NCI-H2171 (cell line): ENCODE measurements at places on chromosomes 6 and 20.
A peak's percentile ranks its signal among the peaks of the same experiment; 100 is the strongest.

DNA sequence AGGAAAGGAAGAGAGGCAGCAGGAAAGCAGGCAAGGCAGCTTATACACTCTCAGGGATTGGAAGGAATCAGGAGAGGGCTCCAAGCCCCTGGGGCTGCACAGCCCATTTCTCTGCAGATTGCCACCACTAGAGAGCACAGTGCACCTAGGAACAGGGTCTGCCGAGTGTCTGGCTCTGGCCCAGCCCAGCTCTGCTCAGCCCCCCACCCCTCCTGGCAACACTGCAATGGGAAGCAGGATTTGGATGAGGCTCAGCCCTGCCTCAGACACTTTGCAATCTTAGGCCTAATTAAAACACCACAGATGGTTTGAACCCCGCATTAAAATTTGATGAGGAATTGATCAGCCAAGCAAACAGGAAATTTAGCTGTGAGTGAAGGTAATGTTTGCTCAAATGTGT, 252.7 kb downstream of the DHX35 start:
- DNase-seq: peak; percentile 9

- DNase-seq: no peak
Observed at GRCh38 chr20:48999890-49000870, 45.9 kb upstream of the CSE1L start.

- DNase-seq: no peak
Observed at GRCh38 chr6:105995391-105995865, 90.7 kb upstream of the PRDM1 start.

- DNase-seq: no peak
Observed at GRCh38 chr20:10739566-10739965, 65.8 kb upstream of the JAG1 start.

DNA sequence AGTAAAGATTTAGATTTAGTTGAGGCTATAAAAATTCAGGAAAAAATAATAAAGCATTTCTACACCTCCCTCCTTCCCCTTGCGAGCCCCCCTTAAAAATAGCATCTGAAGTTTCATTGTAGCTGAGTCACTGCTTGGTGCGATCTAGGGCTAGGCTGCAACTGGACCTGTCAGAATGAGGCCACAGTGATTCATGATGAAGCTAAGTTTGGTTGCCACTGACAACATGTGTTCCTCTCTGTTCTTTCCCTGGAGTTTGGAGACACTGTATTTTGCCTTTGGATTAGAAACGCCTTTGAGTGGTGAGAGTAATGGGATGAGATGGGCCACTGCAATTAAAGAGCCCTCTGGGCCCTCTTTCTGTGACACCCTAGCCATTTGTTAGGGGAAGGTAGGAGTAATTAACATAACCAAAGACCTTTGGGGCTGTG, 334.1 kb downstream of the NRN1 start:
- DNase-seq: no peak

DNA sequence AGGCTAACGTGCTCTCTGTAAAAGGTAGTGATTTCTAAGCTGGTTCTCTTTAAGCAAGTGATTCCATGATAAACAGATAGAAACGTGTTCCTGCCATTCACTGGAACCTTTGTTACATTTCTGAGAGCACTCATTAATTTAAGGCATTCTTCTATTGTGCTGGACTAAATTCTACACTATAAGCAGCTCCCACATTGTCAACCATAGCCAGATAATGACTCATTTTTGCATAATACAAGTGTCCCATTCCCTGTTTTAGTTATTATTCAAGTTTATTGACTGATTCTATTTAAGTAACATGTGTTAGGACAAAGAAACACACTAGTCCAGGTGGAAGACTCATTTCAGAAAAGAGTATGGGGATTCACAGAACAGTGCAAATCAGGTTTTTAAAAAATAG, 13.5 kb upstream of the XRN2 start:
- no peak for DNase-seq
